ENCODE measurements at places on chromosomes 7 and 10.

GRCh38 chr10:28676326-28676967 is 874 bp upstream of the BAMBI start:
- no peak for DNase-seq

DNA sequence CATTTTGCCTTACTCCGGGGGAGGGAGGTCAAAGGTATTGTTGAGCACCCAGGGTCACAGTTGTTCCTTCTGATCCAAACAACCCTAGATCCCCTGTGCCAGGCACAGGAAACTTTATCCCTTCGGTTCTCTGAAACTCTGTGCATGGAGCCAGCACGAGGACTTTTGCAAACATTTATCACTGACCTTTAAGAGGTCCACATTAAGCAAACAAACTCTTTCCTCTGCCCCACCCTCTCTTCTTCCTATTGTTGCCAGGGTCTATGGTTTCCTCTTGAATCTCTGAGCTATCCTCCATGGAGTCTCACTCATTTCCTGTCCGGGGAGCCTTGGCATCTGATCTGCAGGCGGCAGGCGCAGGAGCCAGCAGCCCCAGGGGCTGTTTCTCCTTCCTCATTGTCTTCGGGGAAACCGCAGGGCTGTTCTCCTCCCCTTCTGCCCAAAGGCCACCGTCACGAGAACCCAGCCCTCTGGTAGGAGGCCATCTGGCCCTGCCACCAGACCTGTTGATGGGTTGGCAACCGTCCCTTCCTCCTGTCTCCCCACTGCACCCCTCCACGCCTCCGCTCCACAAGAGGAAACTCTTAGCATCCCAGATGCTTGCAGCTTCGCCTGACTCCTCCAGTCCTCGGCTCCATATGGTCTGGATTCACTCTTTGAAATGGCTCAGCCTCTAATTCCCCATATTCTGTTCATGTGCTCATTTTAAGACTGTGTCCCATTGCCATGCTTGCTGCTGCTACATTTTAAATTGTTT is 327.3 kb upstream of the NRP1 start:
- no peak for DNase-seq

GRCh38 chr10:131644864-131645658 is 255.7 kb upstream of the PPP2R2D start:
- DNase-seq = no peak

DNA sequence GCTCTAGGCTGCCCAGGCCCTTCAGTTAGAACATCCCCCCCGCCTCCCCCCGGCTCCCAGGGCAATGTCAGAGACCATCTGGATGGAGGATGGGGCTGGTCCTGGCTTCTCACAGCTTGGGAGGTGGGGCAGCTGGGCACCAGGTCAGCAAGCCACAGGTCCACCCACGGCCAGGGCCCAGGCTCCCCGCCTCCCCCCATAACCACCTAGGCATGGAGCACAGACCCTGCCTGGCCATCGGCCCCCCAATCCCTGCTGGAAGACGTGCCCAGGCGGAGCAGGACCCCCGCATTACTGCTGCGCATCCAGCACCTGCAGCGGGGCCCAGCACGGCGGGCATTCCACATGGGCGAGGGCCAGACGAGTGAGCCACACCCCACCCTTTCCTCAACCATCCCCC is 169.6 kb downstream of the ELFN1 start:
- DNase-seq = no peak

- no peak for DNase-seq
Measured at GRCh38 chr10:74292871-74293427, 141.9 kb downstream of the ADK start.

- no peak for DNase-seq
Measured at GRCh38 chr10:35435824-35436223, 99.5 kb downstream of the CCNY start.

- peak; percentile 33 for DNase-seq
Measured at GRCh38 chr7:149496642-149497391, 792 bp downstream of the ZNF746 start.

- DNase-seq = no peak
Measured at GRCh38 chr10:88467835-88468485, 115.2 kb downstream of the RNLS start.

DNA sequence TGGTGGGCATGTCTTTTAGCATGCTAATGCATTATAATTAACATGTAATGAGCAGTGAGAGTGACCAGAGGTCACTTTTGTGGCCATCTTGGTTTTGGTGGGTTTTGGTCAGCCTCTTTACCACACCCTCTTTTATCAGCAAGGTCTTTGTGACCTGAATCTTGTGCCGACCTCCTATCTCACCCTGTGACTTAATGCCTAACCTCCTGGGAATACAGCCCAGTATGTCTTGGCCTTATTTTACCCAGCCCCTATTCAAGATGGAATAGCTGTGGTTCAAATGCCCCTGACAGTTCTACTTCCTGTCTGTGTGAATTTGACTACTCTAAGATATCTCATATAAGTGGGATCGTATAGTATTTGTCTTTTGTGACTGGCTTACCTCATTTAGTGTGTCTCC is 85.1 kb downstream of the EEPD1 start:
- DNase-seq = no peak

GRCh38 chr10:16741540-16741939 is 75.7 kb downstream of the RSU1 start:
- no peak for DNase-seq

DNA sequence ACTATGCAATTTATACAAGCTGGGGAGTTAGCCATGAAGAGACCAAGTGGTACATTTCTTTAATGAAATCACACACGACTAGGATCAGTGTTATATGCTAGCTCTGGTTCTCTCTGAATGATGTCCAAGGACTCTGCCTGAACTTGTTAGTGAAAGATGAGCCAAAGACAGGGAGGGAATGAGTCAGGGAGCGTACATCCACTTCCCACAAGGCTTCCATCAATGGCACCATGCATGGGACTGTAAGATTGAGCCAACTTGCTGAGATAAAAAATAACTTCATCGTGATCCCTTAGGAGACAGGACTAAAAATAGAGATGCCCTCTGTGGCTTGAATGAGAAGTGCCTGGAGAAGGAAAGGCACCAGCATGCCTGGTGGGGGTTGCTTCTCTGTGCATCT is 629.7 kb downstream of the ACTR3B start:
- DNase-seq = no peak

DNA sequence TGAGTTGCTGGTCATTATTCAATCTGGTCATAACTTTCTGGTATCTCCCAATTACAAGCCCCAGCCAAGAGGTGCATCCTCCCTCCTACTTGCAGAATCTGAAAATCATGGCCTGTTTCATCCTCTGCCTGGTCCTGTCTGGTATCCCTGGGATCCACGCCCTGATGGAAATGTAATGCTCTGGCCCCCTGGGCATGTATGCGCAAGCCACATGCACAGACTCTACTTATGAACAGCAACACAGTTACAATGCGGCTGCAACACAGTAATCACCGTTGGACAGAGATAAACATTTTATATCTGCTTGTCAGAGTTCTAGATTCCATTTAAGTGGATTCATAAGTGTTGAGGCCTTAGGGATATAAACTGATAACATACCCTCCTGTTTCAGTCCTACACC is 117.8 kb upstream of the ABI1 start:
- DNase-seq = no peak

DNA sequence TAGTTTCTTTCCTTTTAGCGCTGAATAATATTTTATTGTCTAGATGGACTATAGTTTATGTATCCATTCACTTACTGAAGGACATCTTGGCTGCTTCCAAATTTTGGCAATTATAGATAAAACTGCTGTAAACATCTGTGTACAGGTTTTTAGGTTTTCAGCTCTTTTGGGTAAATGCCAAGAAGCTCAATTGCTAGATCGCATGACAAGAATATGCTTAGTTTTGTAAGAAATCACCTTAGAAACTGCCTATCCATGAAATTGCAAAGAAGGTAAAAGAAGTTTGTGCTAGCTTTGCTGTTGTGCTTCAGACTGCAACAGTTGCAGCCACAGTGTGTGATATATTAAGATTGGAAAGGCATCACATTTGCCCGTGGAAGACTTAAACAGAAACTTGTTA is 103.2 kb upstream of the TNS3 start:
- no peak for DNase-seq

- DNase-seq = no peak
Measured at GRCh38 chr10:5283305-5284158, 81.2 kb upstream of the UCN3 start.

- no peak for DNase-seq
Measured at GRCh38 chr10:75253281-75254220, 17.8 kb upstream of the COMTD1 start.

DNA sequence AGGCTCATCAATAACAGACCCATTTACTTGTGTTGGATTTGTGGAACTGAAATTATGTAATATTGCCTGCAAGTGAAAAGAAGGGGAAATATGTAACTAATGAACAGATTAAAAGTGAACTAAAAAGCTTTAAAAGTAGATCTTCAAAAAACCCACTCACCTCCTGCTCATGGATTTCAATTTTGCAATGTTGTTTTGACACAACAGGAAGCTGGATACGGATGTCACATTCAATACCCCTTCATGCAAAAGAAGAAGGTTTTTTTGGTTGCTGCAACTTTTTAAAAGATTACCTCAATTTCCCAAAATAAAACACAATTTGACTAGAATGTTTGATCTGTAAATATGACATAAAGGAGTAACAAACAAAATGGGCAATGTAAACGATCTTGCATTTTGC is 3.3 kb downstream of the MKI67 start:
- DNase-seq = no peak

DNA sequence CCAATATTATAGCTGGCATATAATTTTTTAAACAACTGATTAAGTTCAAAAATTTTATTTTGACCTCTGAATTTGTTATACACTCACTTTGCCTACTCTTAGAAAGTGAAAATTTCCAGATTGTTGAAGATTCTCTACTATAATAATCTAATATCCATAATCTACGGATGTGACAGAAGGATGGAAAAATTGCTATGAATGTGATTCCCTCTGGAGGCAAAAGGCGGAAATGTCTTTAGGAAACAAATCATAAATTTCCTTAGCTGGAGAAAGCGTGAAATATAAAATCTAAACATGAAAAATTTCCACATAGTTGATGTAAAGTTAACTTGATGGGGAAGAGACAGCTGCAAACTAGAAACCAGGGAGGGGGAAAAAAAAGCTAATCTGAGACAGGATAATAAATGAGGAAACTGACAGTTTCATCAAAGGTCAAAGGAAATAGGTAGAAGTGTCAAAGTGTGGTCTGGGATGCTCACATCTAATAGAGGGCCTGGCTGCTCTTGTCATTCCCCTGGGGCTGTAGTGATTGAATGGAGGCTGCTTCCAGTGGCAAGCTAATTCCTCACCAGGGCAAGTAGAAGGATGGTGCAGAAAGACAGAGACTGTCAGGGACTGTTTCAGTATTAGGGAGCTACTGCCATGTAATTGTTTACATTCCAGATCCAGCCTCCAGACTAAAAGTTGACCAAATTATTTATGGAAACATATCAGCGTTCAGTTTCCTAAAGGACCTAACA is 264.5 kb downstream of the SDHAF3 start:
- no peak for DNase-seq

GRCh38 chr10:21135023-21135931 is 238.2 kb upstream of the NEBL start:
- no peak for DNase-seq

Measured in stimulated activated CD8-positive, alpha-beta memory T cell treated with anti-CD3 and anti-CD28 coated beads, Interleukin-12 subunit alpha, Interleukin-12 subunit beta, amount 100 ng/mL, for 1 hour (primary cell).